ENCODE measurements at places on chromosomes 1 and 21.

- no peak for DNase-seq
Measured at GRCh38 chr1:102262994-102263393, 266.3 kb upstream of the OLFM3 start.

DNA sequence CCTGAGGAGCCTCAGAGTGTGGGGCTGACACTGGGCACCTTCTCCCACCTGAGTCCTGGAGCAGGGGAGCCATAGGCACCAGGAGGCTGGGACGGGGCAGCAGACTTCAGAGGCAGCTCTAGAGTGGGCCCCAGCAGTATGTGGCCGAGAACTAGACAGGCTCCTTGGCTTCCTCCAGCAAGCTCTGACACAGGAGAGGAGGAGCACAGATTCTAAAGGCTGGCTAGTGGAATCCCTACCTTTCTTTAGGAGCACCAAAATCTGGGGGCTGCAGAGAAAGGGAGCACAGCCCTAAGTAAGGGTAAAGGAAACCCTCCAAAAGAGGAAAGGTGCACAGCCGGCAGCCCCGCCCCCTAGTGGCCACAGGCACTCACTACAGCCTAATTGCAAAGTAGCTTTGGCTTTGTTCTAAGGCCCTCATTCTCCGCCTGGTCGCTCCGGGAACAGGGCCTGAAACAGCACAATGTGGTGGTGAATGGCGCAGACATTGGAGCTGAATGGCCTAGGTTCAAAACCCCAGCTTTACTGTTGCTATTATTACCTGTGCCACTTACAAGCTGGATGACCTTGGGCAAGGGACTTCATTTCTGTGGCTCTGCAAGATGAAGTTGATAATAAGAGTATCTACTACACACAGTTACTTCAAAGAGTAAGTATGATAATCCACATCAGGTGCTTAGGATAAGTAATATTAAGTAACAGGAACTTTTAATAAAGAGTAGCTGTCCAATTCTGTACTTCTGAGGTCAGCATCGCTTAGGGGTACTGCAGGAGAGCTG is 8.8 kb upstream of the GUCA2A start:
- DNase-seq: peak; percentile 57

GRCh38 chr1:13793088-13793730 is 93.2 kb downstream of the PRDM2 start:
- DNase-seq: no peak

- no peak for DNase-seq
Measured at GRCh38 chr1:225771661-225772322, 5.8 kb upstream of the SRP9 start.

DNA sequence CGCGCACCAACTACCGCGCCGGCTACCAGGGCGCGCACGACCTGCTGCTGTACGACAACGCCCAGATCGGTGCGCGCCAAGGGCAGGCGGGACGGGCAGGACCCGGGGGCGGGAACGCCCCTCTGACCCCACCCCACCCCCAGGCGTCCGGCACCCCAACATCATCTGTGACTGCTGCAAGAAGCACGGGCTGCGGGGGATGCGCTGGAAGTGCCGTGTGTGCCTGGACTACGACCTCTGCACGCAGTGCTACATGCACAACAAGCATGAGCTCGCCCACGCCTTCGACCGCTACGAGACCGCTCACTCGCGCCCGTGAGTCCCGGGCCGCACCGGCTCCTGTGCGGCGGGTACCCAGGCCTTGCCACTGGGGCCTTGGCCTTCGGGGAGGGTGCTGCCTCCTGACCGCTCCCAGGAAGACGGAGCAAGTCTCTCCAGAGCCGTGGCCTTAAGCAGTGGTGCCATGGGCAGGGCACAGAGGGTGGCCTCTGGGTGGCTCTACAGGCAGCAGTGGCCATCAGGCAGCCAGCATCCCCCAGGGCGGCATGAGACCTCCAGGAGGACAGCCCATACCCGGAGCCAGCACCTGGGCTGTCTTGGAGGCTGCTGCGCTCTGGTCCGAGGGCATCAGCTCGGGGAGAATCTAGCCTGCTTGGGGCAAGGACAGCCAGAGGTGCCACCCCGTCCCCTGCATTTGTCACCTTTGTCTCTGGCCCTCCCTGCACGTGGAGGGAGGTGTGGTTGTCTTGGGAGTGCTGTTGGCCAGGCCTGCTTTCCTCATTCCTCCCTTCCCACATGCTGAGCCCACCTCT is 8.1 kb upstream of the MMP23B start:
- DNase-seq: no peak

GRCh38 chr21:31310750-31311149 is 33.3 kb downstream of the TIAM1 start:
- no peak for DNase-seq

DNA sequence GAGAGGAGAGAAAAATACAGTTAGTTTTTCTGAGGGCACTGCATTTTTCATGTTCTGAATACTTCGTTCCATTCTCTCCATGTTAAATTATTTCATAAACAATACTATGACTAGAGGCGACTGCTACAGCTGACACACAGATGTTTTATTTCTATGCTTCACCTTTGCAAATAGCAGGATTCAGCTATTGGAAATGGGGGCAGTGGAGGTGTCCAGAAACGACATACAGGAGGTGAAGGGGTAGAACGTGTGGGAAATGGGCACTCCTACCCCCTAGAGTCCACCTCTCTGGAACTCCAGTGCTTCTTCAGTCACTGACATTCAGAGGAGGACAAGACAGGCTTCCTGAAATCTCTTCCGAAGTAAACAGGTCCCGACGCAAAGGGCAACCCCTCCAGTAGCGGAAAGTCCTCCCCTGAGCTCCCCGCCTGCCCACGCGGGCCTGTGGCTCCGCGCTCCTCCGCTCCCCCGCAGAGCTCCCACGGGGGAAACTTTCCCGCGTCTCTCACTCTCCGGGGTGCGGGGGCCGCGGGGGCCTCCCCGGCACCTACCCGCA is 480 bp downstream of the DPYD start:
- no peak for DNase-seq

- DNase-seq: no peak
Measured at GRCh38 chr1:238340989-238341388, 450.3 kb upstream of the ZP4 start.

DNA sequence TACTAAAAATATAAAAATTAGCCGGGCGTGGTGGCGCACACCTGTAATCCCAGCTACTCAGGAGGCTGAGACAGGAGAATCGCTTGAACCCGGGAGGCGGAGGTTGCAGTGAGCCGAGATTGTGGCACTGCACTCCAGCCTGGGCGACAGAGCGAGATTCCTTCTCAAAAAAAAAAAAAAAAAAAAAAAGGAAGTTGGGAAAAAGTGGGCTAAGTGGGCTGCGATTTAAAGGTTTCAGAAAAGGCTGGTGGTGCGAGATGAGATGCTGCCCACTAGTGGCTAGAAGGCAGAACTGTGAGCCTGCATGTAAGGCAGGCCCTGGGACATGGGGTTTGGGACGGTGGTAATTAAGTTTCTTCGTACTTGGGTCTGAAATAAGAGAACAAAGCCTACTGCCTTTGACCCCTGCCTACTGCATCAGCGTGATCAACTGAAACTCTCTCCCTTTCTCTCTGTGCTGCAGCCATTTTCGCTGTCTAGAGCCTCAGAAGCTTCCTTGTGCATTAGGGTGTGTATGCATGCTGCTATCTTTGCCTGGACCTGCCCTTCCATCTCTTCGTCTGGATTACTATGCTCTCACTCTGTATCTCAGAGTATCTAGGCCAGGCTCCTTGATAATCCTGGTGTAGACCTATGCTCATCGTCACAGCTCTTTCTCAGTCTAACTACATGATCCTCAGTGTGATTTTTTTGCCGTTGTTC is 12.4 kb downstream of the FMOD start:
- DNase-seq: peak; percentile 35

- DNase-seq: no peak
Measured at GRCh38 chr1:234863551-234863971, 253.6 kb upstream of the IRF2BP2 start.

DNA sequence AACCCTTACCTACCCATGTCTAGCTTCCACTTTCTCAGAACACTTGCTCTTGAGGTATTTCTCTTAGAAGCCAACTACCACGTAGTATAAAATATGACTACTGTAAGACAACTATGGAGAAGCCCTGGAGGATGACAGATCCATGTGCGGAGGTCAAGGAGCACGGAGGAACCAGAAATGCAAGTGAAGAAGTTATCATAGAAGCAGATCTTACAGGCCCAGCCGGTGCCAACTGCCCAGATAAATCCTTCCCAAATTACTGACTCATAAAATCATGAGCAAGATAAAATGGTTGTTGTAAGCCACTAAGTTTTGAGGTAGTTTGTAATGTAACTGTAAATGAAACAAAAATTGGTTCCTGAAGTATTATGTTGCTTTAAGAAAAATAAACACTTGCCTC is 12.6 kb downstream of the GTF2B start:
- DNase-seq: no peak

DNA sequence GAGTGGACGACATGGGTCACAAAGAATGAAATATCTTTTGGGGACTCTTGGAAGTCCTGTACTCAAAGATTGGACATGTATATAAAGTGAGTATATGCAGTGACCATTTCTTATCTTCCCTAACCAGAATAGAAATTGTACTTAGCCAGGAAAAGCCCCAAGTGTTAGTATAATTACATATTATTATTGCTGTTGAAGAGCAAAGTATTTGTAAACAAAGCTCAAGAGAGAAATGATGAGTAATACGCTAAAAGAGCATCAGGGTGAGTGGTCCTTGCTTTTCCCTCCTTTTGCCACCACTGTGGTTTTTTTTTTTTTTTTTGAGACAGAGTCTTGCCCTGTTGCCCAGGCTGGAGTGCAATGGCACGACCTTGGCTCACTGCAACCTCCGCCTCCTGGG is 6.4 kb upstream of the CGN start:
- DNase-seq: no peak

- peak; percentile 4 for DNase-seq
Measured at GRCh38 chr1:223363057-223363855, 720 bp downstream of the SUSD4 start.

DNA sequence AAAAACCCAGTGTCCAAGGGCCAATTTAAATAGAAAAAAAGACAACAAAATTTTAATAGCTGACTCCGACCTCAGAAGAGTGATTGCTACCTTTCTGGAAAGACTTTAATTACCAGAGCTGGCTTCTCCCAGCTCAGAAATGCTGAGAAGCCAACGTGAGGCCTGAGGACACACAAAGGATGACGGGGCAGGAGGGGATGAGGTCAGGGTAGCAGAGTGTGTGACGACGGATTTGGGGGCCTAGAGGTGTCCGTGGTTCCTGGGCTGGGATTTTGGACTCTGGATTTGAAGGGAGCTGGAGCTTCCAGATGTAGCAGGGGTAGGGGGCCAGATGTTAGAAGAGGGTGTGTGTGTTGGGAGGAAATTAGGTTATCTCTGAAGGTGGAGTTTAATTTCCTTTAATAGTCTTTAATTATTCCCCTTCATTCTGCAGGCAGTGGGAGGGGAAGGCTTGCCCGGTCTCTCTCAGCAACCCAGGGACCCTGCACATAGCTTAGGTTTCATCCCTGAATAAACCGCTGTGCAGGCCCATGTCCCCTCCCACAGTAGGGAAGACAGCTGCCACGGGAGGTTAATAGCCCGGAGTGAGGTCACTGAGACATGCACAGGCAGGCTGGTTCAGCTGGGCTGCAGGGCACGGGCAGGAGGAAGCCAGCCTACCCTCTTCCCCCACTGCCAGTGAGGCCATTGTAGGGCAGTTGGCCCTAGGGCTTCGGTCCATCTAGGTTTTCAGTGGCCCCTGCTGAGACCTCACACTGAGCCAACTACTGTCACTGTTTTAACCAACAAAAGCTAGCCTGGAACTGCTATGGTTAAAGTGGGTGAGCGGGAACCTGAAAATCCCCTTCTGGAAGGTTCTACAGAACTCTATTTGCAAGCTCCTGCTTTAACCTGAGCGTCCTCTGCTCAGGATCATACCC is 3.8 kb upstream of the PADI3 start:
- no peak for DNase-seq

DNA sequence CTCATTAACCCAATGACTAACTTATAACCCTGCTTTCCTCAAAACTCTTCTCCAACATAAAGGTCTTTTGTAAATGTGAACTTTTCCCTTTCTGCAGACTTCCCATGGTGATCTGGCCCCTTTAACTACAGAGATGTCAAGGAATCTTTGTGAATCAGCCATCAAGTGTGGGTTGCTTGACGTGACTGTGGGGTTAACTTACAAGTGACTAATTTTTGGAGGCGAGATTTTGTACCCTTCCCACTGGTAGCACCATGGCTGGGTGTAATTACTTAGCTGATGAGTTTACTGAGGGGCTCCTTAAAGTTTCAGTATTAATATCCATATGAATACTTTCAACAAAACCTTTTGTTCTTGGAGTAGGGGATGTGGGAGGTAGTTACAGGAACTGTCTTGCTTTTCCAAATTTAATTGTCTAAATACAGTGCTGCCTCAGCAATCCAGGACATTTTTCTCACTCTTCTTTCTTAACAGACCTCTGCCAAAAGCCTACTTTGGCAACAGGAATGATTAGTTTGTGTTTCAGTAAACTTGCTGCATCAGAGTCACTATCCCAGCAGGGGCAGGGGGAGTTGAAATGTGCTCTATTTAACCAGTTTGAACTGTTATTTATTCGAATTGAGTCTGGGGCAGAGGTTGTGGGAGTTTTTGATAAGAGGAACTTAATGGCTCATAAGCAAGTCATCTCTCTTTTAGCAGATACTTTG is 217.3 kb upstream of the FGGY start:
- DNase-seq: no peak

DNA sequence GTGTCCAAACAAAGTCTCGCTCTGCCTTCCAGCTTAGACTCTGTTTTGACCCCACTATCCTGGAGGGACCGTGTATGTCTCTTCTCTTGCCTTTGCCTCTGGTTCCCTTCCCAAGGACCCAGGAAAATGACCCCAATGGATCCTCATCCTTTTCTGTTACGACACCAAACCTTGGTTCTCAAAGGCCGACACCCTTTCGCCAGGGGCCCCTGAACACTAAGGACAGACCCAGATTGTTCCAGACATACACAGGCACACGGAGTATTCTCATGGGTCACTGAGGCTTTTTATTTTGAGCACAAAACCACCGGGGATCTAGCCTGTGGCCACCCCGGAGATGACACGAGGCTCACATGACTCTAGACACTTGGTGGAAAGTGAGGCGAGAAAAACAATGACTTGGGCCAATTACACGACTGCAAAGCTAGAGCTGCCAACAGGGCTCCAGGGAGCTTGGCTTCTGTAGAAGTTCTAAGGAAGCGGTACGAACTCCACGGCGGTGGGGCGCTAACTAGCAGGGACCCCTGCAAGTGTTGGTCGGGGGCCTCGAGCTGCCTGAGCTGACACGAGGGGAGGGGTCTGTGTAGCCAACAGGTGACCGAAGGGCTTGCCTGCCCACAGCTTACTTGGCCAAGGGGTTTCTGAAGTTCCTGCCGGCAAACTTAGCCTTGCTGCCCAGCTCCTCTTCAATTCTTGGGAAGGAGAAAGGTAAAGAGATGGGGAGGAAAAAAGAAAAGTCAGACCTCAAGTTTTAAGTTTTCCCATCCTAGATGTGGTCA is 17.6 kb downstream of the ENO1 start:
- no peak for DNase-seq

DNA sequence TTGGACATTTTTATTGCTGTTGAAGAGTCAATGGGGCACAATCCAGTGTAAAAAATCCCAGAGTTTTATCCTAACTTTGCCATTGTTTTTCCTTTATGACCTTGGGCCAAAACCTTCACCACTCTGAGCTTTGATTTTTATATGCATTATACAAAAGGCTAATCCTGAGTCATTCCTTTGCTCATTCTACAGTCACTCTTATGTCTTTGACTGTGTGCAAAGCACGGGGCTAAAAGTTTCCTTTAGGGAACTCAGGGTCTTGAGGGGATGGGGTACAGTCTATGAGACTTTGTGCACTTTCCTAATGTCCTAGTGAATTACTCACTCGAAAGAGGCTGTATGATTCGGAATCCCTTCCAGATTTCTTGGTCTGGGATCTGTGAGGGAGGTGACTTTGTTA is 543.2 kb upstream of the CAMK1G start:
- DNase-seq: no peak

Data from stimulated activated CD8-positive, alpha-beta memory T cell treated with anti-CD3 and anti-CD28 coated beads, Interleukin-7, amount 100 ng/mL, for 4 hours (primary cell).